NCI-H1092 (cell line): ENCODE measurements at places on chromosomes 12 and 14.

- no peak for DNase-seq
Measured at GRCh38 chr12:67716817-67717216, 68.3 kb downstream of the DYRK2 start.

DNA sequence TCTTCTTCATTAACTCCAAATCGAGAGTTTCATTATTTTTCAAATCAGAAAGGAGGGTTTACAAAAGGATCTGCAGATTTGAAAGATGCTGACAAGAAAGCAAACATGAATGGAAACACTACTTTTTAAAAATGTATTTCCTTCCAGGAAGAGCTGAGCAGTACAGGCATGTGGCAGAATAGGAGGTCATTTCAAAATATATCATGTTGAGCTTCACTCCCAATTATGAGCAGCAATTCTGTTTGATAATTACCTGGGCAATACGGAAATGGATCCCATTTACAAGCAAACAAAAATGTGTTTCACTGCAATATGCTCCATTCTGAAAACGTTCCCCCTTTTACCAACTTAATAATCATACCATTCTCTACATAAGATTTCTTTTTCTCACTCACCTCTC lies 147.7 kb upstream of the BCL2L14 start:
- no peak for DNase-seq

- peak; percentile 36 for DNase-seq
Measured at GRCh38 chr14:104650057-104650980, 39.1 kb upstream of the INF2 start.

GRCh38 chr12:89250636-89251035 lies 101.7 kb downstream of the DUSP6 start:
- DNase-seq: no peak
